Pancreas (tissue), 10 donors: ENCODE measurements at places on chromosomes 11 and 22. TPM values are rescaled to one million over a fixed set of nuclear protein-coding genes. Genes with fewer than 3 reads are reported as not detected.

The KCNQ1 gene
- polyA plus RNA-seq = 50.0 TPM

The CCDC73 gene
- polyA plus RNA-seq = not detected

The SCARF2 gene
- 1.2 TPM for polyA plus RNA-seq

- peak overlapping the region; percentile 77 for H3K27ac ChIP-seq
- H3K36me3 ChIP-seq = no peaks in the 10 kb centered on the region
- DNase-seq = peak; percentile 59
- no peak overlapping the region for H3K4me3 ChIP-seq
- H3K4me1 ChIP-seq = peaks cover 6% of the 10 kb centered on the region
Measured at GRCh38 chr11:6353367-6353987, 33.2 kb upstream of the CAVIN3 start.

GRCh38 chr22:23151827-23152226, 6.5 kb downstream of the RAB36 start:
- peaks cover 12% of the 10 kb centered on the region for H3K4me1 ChIP-seq
- no peak for DNase-seq
- H3K27me3 ChIP-seq = no peaks in the 10 kb centered on the region
- no peaks in the 10 kb centered on the region for H3K36me3 ChIP-seq

DNA sequence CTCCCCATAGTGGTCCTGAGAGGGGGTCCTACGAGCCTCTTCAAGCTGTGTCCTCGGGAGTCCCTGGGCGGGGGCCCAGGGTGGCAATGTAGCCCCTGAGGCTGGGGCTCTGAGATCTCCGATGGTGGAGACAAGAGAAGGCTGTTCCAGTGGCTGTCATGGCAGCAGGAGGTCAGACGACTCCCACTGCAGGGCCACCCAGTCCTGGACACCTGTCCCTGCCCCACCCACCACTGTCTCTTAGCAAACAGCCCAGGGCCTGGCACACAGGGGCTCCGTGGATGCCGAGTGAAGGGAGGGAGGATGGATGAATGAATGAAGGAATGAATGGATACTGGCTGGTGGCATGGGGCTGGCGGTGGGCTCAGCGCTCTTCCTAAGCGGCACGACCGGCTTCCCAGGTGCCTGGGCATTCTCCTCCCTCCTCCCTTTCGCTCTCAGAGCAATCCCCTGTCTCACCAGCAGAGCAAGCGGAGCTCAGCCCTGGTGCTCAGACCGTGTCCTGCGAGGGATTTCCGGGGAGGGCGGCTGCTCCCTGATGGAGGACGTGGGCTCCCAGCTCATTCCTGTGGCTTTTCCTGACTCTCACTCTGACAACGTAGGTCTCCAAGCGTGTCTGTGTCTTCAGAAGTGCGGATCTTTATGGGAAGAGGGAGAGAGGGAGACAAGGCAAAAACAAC, 1272.6 kb downstream of the BRD1 start:
- no peaks in the 10 kb centered on the region for H3K4me1 ChIP-seq
- H3K27me3 ChIP-seq = no peaks in the 10 kb centered on the region
- DNase-seq = no peak
- no peak overlapping the region for H3K27ac ChIP-seq
